Astrocyte of the hippocampus (primary cell): ENCODE measurements at places on chromosomes 7 and 10.
A peak's percentile ranks its signal among the peaks of the same experiment; 100 is the strongest.

DNA sequence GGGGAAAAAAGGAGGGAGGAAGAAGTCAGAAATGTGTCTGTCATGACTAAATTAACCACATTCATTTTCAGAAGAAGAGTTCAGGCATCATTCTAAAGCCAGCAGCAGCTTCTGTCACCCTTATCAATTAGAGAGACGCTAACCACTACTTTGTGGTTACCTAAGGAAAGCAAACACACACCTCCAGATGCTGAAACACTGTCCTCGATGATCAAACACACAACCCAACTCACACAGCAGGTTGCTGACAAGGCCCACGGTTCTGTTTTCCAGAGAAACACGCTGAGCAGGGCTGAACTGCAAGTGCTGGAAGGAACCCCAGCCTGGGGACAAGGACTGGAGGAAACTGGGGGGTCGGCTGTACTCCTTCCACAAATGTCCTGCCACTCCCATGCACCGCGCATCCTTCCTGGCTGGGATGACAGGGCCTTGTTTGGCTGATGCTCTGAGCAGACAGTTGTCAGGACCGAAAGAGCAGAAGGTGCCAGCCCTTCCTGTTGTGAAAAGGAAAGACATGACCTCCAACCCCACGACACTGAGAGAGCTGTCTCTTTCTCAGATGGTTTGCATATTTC, 36.6 kb downstream of the PRKCQ start:
- DNase-seq = no peak

DNA sequence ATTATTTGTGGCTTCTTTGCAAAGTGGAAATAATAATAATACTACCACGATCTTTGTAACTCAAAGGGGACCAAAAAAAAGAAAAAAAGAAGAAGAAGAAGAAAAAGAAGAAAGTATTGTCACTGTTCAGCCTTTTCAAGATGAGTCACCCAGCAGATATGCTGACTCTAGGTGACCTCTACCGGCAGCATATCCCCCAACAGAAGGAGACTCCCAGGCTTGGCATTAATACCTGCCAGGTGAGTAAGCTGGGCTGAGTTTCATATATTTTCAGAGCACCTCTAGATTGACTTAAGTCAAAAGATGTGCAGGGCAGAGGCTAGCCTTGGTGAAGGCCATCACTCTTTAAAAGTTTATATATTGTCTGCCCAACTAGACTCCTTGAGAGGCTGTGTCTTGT, 30.4 kb upstream of the GPR26 start:
- no peak for DNase-seq

DNA sequence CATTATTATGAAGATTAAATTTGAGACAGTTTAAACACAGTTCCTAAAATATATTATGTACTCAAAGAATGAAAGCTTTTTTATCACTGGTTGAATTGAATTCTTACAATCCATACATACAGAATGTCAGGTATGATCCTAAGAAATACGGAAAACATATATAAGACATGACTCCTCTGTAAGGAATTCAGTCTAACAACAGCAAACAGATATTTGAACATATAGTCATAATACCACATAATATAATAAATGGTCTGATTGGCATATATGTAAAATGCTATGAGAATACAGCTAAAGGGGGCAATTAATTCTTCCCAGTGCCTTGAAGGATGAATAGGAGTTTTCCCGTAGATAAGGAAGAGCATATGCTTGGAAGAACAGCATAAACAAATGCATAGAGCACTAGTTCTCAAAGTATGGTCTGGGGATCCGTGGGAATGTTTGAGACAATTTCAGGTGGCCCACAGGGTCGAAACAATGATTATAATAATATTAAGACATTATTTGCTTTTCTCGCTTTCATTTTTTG, 10.6 kb upstream of the ARID5B start:
- DNase-seq = no peak

DNA sequence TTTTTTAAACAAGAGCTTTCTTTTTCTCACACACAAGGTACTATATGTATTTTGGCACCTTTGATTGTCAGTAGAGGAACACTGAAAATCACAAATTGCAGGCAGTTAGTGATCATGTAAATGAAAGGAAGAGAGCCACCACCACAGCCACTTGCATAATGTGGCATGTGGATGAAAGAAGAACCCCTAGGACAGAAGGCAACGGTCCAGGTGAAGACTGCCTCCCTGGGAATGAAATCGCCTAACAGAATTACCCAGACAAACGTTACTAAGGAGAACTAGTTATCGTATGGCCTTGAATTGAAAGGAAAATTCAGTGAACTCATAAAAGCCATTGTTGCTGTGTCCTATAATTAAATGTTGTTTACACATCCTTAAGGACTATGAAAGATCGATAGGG, 41.2 kb upstream of the PTPRZ1 start:
- peak; percentile 27 for DNase-seq

GRCh38 chr10:109726473-109726872, 196.8 kb downstream of the XPNPEP1 start:
- peak; percentile 1 for DNase-seq

GRCh38 chr7:4682621-4683042, 537 bp downstream of the FOXK1 start:
- DNase-seq = peak; percentile 72

- no peak for DNase-seq
Observed at GRCh38 chr7:147605323-147605722, 985.2 kb upstream of the C7orf33 start.

DNA sequence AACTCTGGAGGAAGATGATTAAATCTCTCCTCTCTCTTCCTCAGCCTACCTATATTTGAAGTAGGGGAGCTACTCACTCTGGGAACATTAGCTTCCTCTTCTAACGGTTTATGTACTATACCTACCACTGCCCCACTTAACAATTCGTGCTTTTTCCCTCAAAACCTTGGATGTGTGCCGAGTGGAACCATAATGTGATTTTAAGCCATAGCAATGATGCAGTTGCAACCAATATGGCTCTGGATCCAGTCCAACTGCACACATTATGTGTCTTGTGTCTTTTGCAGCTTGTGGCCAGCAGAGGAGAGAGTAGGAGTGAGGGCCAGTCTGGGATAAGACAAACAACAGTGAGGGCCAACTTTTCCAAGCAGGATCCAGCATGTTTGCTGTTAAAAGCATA, 170.7 kb downstream of the GATA3 start:
- DNase-seq = peak; percentile 2

- no peak for DNase-seq
Observed at GRCh38 chr10:59896191-59896590, 10.2 kb downstream of the CCDC6 start.

GRCh38 chr7:137036768-137037167, 168.3 kb downstream of the CHRM2 start:
- peak; percentile 30 for DNase-seq

GRCh38 chr7:131355917-131356777, 28.5 kb downstream of the MKLN1 start:
- DNase-seq = no peak

DNA sequence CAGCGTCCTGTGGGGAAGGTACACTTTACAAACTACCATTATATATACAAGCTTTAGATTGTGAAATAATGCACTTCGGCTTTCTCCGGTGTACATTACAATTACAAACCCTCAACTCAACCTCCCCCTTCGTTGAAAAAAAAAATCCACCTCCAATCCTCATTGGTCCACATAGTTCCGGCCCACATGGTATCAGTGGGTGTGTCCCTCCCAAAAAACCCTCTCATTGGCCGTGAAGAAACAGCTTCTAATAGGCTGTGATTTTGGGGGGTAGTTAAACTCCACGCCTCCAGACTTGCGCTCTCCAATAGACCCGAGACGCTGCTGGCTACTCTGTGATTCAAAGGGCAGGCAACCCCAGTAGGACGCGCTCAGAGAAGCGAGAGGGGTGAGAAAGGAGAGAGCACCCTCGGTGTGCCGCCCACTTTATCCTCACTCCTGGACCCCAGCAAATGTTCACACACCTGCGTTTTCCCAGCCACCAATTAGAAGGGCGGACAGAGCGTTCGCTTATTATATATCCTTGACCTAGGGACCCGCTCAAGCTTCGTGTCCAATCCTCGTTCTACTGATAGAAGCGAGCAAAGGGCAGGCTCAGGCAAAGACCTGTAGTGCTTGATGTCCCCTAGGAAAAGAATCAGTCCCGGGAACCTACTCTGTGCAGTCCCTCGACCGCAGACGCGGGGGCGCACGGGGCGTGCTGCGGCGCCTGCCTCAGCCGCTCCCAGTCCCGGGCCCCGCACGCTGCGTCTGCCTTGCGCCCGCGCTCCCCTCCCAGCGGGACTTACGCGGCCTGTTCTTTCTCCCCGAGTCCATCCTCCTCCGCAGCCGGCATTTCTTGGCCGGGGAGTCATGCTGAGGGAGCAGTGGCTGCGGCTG, 991 bp downstream of the PANK1 start:
- DNase-seq = peak; percentile 95

GRCh38 chr10:122499491-122499941, 38.2 kb downstream of the HTRA1 start:
- DNase-seq = no peak

DNA sequence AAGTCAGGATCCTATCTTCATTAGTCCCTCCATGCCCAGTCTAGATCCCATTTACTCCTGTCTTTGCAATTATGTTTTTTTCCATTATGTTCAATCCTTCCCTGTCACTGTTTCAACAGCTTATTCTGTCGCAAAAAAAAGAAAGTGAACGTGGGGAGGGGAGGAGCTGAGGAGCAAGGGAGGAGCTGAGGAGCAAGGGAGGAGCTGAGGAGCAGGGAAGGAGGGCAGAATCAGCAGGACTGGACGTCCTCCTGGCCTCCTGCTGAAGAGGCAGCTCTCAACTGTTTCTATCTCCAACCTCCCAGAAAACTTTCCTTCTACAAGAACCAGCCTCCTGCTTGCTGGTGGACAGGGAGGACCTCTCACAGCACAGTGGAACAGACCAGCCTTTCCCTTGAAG, 26.0 kb downstream of the LARP4B start:
- no peak for DNase-seq

DNA sequence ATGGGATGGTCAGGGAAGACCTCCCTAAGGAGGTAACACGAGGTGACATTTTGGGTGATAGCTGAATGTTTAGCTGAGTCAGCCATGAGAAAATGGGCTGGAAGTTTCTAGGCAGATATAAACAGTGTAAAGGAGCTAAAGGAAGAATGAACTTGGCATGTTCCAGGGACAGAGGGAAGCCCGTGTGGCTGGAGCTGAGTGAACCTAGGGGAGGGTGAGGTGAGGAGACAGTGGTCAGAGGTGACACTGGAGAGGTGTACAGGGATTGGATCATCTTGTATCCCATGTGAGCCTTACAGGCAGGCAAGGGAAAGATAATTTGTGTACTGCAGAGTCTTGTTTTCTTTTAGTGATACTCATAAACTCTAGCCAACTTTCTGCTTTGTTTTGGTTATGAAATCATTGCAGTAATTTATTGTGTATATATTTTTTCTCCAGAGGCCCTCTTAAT, 1.8 kb downstream of the STARD3NL start:
- DNase-seq = no peak

- DNase-seq = peak; percentile 94
Observed at GRCh38 chr10:33334805-33335550, 511 bp upstream of the NRP1 start.

GRCh38 chr10:618229-618989, 71.1 kb downstream of the DIP2C start:
- DNase-seq = no peak

DNA sequence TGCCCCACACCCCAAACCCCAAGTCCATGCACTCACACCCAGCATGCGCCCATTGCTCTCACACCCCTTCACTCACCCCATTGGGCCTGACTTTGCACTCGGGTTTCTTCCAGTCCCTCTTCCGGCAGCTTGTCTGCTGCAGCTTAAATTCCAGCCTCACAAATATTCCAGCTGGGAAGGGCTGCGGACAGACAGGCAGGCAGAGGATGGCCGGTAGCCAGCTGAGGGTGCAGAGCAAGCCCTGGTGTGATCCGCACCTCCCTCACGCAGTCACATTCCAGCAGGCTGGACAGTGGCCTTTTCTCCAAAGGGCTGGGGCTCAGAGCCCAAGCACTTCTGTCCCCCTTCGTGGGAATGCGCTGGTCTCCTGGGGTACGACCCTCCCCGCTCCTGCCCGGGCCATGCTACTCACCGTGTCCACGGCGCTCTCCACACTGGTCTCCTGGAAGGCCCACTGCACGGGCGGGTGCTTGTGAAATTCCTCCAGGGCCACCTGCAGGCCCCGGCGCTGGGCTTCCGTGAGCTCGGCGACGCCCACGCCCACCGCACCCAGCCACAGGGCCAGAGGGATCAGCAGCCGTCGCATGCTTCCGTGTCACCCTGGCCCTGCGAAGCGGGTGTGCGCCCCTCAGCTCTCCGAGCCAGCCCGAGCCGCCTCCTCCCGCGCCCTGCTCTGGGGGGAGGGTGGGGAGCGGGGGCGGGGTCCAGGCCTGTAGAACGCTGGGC, 1.2 kb downstream of the RARRES2 start:
- DNase-seq = peak; percentile 82

- no peak for DNase-seq
Observed at GRCh38 chr7:5652829-5653228, 128.6 kb downstream of the RNF216 start.

DNA sequence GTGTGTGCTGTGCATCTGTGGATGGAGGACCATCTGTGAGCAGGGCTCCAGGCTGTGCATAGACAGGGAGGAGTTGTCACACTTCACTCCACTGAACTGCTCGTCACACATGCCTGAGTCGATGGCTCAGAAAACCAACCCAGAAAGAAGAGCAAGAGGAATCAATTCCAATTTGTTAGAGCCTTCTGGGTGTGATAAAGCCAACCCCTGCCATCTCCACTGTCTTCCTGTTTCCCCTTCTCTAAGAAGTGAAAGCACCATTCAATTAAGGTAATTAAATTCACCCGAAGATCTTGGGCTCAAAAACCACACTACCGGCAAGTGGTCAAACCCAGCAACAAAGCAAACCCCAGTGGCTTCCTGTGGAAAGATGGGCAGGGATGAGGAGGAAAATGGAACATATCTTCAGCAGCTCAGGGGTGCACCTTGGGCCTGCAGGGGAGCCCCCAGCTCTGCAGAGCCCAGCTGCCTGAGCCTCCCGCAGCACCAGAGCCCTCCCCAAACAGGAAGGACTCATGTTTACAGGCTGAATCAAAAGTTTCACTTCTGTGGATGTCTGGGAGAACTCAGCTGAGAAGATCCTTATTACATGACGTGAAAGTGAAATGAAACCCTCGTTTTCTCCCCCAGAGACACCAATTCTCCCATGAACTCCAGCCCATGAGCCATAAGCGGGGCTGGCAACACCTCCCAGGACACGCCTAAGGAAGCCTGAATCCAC, 10.9 kb downstream of the C10orf71 start:
- no peak for DNase-seq

- peak; percentile 26 for DNase-seq
Observed at GRCh38 chr7:52260046-52260665, 775.3 kb upstream of the POM121L12 start.

- no peak for DNase-seq
Observed at GRCh38 chr10:103551619-103552602, 58.4 kb downstream of the NEURL1 start.
